ENCODE measurements at places on chromosomes 11 and 22.

DNA sequence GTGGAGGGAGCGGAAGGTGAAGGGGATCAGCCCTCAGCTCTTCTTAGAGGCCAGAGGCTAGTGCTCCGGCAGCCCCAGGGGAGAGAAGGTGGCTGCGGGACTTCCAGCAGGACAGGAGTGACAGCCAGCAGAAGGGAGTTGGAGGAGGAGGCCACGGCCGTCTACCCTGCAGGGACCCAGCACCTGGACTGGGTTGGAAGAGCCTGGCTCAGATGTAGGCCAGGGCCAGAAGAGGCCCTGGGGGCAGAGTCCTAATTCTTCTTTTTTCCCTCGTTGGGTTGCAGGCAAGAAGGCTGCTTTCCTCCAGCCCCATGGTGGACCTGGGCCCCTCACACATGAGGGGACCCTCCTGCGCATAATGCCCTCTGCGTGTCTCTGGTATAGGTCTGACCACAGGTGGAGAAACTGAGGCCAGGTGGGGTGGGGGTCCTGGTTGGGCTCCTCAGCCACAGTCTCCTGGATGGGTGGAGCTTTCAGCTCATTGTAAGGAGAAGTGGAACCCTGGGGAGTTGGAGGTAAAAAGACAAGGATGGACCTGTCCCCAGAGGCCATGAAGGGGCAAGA lies 2.3 kb upstream of the MCAM start:
- no peak for DNase-seq

GRCh38 chr22:38866399-38867123 lies 5.5 kb downstream of the CBX6 start:
- no peak for DNase-seq

- no peak for DNase-seq
Measured at GRCh38 chr22:23401111-23401909, 178.8 kb downstream of the IGLL1 start.

GRCh38 chr11:119828006-119828405 lies 99.0 kb upstream of the NECTIN1 start:
- no peak for DNase-seq

DNA sequence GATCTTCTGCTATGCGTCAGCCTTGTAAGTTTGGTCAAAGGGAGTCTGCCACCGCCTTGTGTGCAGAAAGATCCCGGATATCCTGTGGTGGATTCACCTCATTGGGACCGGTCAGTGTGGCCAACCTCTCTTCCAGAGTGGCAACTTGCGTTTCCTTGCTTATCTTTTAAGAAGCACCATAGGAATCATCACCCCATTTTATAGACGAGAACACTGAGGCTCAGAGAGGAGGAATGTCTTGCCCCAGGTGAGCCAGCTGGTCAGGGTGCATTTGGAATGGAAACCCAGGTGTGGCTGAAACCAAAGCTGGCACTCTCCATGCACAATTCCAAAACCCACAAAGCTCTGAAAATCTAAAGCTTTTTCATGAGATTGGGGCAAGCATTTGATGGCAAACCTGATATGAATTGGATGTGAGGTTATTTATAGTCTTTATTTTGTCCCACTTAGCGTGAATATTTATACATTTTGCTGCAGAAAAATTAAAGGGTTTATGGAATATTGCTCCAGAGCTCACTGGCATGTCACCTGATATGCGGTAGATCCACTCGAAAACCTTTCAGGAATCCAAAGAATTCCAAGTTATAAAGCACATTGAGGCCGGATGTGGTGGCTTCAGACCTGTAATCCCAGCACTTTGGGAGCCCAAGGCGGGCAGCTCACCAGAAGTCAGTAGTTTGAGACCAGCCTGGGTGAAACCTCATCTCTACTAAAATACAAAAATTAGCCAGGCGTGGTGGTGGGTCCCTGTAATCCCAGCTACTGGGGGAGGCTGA lies 12.1 kb upstream of the EIF3D start:
- DNase-seq, result no peak

GRCh38 chr22:36765943-36766450 lies 9.9 kb downstream of the IFT27 start:
- no peak for DNase-seq

GRCh38 chr11:10454878-10455631 lies at the start of gene AMPD3:
AMPD3 (plus strand) TSS chr11:10455264; CDS start chr11:10461520, 6,256 bp downstream.
- no peak for DNase-seq

GRCh38 chr22:43207386-43207785 lies 20.5 kb upstream of the TTLL12 start:
- DNase-seq, result no peak

All from activated CD8-positive, alpha-beta memory T cell treated with anti-CD3 and anti-CD28 coated beads for 4 hours (primary cell).